ENCODE measurements at places on chromosomes 2 and 18.

GRCh38 chr2:120108049-120108448 lies 95.2 kb downstream of the EPB41L5 start:
- no peak for DNase-seq

DNA sequence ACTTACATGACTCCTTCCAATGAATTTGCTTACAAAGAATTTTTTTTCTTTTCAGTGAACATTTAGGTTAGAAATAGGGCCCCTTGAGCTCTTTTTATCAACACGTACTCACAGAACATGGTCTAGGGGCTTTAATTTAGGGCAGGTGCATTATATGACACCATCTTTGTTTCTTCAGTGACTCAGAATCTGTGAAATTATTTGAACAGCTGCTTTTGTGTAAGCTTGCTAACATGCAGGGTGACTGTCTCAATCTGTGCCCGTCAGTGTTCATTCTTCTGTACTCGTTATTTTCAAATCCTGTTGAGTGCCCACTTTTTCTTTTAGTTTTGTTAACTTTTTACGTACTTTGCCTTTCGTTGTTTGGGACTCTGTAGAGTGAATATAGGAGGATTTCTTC lies 52.8 kb upstream of the CABYR start:
- no peak for DNase-seq

DNA sequence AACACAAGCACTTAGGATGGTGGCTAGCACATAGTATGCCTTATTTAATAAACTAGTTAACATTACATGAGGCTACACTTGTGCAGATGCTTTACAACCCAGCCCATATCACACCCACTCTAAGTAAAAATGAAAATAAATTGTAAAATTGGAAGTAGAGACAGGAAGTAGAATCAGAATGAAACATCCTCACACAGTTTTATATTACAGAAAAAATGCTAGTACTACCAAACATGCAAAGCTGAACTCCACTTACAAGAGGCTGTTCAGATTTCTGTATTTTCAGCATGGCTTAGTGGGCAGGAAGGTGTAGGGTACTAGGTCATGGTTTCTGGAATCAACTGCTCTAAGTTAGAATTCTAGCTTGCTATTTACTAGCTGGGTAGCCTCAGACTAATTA lies 18.2 kb upstream of the CRIM1 start:
- no peak for DNase-seq

DNA sequence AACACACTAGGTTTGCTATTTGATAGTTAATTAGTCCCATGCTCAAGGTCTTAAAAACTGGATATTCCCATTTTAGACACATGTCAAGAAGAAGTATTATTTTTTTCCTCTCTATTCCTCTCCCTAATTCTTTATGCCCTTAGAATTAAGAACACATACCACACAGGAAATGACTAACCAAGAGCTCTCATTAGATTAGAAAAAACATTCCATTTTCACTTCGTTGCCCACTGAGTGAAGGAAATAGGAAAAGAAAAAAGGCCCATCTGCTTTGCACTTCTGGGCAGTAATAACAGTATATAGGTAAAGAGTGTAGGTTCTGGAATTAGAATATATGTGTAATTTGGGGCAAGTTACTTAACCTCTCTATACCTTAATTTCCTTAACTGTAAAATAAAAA lies 26.9 kb downstream of the ACADL start:
- no peak for DNase-seq

DNA sequence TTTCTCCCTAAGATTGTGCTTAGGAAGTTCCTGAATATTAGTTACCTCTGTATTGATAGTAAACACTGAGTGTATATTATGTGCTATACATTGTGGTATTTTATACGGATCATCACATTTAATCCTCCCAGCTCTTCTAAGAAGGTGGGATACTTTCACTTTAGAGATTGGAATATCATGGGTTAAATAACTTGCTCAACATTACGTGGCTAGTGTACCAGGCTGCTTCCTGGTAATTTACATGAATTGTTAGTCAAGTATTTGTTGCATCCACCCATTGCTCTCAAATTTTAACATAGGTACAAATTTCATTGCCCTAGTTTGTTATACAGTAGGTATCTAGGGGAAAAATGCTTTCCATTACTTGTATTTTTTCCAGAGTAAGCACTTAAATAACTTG lies 21.4 kb downstream of the FAM98A start:
- no peak for DNase-seq

DNA sequence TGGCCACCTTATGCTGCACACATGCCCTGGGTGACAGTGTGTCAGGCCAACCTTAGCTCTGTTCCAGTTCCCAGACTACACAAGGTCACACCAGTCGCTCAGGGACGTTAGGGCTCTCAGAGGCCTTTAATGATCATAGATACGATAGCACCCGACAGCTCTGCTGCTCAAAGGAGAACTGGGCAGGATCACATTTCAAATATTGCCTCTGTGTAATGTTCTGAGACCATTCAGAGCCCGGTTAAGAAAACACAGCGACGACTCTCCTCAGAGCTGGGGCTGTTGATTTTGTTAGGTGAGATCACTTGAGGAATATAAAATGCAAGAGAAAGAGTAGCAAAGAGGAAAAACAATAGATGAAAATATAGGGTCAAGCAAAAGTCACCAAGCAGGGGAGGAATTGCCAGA lies 166.6 kb upstream of the TANK start:
- DNase-seq: no peak

DNA sequence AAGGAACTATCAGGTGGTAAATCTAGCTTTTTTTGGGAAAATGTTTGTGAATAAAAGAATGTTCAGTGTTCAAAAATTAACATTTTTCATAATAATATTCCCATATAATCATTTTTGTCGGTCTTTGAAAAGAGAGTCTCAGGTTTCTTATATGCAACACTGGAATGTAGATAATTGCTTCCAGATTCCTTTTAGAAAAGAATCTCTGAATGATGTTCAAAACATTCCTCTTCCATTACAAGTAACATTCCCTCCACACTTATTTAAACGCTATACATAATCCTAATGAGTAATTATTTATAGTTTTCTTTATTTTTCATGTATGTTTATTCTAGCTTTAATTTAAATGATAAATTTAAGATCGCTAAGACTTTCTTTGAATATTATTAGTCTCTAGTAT lies 7.0 kb downstream of the ZSWIM2 start:
- no peak for DNase-seq

GRCh38 chr2:181374781-181375675 lies 82.2 kb upstream of the ITGA4 start:
- no peak for DNase-seq

DNA sequence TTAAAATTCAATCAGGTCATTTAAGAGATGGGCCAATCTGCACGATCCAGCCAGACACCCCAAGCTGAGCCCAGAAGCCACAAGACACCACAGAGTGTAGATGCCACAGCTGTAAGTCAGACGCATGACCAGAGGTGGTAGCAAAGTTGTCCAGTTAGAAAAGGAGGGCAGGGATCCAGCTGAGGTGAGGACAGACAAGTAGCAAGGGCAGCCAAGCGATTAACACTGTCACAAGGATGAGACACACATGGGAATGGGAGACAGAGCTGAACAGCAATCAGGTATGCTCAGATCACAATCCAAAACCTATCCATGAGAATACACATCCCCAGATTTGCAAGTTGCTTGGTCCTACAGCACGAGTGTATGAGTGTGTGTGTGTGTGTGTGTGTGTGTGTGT lies 143.4 kb upstream of the STK17B start:
- DNase-seq: no peak

DNA sequence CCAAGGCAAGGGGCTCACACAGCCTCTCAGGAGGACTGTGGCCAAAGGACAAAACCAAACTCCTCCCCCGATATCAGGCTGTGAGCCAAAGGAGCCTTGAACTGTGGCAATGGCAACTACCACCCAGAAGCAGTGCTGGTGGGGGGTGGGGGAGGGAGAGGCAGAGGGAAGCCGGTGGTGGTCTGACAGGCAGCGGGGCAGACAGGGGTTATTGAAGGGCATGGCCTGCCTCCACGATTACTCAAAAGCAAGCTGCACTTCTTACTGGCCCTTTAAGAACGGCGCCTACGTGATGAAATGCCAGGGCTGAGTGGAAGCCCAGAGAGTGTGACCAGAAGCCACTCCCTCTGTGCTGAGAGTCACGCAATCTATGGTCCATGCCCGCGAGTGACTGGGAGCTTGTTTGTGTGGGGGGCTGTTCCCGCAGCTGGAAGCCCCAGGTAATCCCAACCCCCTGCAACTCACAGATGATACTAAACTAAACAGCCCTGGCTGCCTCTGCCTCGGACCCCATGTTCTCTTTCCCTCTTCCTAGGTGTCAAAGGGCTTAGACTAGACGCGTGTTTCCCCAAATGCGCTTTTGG lies 128.2 kb upstream of the CXCR4 start:
- DNase-seq: no peak

DNA sequence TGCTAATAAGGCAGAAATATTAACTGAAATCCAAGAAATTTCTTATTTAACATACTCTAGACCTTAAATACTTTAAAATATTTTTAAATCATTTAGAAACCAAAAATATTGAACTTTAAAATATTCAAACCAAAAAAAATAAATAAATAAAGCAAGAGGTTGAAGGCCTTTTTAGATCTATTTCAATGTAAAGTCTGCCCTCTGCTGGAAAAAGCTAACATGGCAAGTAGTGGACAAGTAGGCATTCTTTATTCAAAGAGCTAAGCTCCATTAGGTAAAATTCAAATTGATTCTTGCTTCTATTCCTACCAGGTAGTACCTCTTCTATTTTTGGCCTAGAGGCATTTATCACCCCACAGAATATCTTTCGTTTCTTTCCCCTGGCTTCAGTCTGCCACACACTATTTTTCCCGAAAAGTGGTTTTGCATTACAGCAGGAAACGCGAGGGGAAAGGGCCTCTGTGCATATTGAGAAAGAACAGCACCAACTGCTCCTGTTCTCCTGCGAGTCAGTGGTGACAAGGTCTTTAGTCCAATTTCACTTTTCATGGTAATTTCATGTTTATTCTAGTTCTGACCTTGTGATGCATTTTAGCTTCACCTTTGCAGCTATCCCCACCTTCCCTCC lies 20.4 kb downstream of the IFIH1 start:
- peak; percentile 41 for DNase-seq

DNA sequence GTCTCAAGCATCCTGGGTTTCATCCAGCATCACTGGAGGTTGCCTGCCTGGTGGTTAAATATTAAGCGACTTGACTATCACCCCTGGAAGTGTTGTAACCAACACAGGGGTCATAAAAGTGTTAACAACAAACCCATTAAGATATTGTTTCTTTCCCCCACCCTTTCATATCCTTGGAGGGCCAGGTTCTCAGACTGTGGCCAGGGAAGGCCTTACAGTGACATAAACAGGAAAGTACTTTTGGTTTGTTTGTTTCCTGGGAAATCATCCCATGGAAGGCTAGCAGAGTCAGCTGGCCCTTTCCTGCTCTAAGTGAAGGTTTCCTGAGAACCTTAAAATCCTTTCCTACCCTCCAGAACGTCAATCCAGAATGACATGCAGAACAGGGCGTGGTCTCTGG lies 160.9 kb downstream of the CLIP4 start:
- DNase-seq: no peak

- no peak for DNase-seq
These were observed 172.6 kb downstream of the DPP4 start for GRCh38 chr2:161901460-161901859.

DNA sequence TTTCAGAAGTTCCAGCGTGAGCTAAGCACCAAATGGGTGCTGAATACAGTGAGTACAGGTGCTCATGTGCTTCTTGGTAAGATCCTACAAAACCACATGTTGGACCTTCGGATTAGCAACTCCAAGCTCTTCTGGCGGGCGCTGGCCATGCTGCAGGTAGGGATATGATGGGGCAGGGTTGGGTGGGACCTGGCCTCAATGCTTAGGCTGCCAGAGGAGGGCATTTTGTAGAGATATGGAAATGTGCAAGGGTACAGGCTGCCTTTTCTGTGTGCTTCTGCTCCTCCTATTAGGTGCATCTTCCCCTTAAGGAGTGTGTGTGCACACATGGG lies 22.1 kb downstream of the GCKR start:
- DNase-seq: no peak

DNA sequence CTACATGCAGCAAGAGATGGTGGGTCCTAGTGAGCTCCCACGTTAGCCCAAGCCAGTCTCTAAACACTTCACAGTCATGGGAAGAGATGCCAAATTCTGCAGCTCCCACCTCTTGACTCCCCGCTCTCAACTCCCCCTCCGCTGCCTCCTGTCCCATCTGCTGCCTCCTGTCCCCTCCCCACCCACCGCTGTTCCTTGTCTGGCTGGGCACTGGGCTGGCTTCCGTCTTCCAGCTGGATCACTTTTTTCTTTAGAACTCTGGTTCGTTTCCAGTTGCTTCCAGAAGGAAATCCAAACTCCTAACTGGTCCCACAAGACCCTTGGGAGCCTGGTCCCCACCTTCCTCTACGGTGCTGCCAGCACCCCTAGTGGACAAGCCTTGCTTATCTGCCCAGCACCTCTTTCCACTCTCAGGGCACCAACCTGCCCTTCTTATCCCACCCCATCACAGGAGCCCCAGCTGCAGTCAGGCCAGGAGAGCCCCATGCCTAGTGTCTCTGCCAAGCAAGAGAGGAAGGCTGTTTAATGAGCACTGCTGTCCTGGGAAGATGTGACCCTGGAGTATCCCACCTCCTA lies 12.1 kb upstream of the TWIST2 start:
- DNase-seq: no peak

GRCh38 chr18:28109781-28110560 lies 67.0 kb downstream of the CDH2 start:
- DNase-seq: no peak

DNA sequence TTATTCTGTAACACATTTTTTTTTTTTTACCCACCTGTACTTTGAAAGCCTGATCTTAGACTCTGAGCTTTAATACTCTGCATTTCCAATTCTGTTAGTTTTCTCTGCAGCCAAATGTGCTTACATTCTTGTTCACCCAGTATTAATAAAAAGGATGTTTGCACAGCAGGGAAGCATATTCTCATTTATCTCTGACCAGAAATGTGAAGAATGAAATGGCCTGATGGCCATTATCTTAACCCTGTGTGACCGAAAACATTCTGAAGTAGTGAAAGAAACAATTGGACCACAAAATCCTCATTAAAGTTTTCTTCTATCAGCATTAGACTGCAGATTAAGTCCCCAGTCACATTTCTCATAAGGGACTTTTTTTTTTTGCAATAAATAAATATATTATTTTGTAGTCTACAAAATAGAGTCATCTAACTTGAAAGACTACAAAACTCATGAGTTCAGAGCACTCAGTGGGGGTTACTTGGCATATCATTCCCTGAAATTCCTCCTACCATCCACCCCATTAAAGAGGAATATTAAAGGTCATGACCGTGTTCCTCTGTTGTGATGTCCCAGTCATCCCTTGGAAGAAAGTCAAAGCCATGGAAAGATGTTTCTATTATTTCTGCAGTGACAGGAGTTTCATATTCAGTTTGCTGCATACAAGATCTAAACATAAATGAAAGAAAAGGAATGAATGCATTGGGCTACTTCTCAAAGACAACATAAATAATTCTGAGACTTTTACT lies 364.4 kb downstream of the RND3 start:
- no peak for DNase-seq

All from T-helper 9 cell (primary cell).